ENCODE measurements at places on chromosomes 2 and 18.
A peak's percentile ranks its signal among the peaks of the same experiment; 100 is the strongest.

DNA sequence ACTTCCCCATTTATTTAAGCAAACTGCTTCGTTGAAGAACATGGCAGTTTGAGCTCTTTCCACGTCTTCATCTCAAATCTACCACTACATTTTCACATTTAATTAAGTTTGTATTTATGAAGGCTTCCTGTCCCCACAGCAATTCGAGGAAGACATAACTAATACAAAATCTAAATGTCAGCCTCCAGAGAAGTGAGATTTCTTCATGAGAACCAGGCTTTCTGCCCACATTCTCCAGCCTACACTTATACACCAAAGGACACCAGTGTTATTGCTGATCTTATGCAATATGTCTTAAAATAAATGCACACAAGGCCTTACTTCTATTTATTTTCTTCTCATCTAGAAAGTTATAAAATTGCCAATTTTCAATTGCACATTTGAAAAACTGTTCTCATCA is 1209.3 kb upstream of the FAM98A start:
- DNase-seq, result no peak

- no peak for DNase-seq
Observed at GRCh38 chr2:150023044-150023443, 435.5 kb upstream of the MMADHC start.

- no peak for DNase-seq
Observed at GRCh38 chr2:112010751-112011150, 44.3 kb upstream of the TMEM87B start.

- DNase-seq, result no peak
Observed at GRCh38 chr2:34096562-34097171, 497.6 kb upstream of the FAM98A start.

GRCh38 chr2:131105156-131105949 is at the start of gene PLEKHB2:
Gene PLEKHB2 (plus strand): TSS chr2:131105336. CDS start chr2:131120942, 15,606 bp downstream.
- DNase-seq, result peak; percentile 86

DNA sequence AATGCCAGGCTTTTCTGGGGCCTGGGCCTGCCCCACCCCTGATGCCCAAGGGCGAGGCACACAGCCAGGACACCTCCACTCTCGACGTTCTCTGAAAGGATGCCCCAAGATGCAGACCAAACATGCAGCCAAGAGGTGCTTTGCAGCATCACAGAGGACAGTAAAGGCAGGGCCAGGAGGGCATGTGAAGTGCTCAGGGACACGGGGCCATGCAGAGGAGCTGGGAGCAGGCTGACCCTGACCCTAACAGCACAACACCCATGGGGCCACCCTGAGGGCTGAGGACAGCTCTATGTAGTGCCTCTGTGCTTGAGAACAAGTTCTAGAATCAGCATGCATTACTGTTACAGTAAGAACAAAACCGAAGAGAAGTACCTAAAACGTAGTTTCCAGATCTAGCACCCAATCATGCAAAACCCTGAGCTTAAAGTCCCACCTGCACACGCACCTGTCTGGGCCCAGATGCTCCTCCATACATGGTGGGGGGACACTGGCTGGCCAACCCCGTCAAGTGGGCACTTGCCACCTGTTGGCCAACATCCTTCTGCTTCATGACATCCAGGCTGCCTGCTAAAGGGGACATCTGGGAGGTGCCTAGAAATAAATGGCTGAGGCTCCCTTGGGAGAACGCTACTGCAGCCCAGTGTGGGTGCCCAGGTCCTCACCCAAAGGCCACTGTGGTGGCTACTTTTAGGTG is 15.4 kb downstream of the HS6ST1 start:
- no peak for DNase-seq

GRCh38 chr2:130767408-130767775 is 12.1 kb downstream of the AMER3 start:
- DNase-seq, result no peak

DNA sequence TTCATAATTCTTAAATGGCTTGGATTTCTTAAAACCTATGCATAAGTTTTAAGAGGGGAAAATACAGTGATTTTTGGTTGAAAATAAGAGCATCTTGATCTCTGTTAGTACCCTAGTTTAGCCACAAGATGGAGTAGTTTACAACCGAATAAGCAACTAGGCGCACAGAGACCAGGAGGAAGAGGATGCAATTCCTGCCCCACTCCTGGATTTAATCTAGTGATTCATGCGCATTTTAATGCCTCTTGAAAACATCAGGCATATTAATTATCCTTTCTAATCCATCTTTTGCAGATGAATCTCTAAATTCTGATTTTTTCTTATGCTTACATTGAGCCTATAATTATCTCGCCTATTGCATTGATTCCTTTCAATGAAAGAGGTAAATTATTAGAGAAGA is 76.7 kb downstream of the MRPS9 start:
- no peak for DNase-seq

- DNase-seq, result no peak
Observed at GRCh38 chr2:12918138-12918834, 201.6 kb downstream of the TRIB2 start.

GRCh38 chr18:34031810-34032209 is 192.9 kb downstream of the NOL4 start:
- DNase-seq, result no peak

GRCh38 chr2:156792242-156792840 is 356.2 kb downstream of the GPD2 start:
- no peak for DNase-seq

DNA sequence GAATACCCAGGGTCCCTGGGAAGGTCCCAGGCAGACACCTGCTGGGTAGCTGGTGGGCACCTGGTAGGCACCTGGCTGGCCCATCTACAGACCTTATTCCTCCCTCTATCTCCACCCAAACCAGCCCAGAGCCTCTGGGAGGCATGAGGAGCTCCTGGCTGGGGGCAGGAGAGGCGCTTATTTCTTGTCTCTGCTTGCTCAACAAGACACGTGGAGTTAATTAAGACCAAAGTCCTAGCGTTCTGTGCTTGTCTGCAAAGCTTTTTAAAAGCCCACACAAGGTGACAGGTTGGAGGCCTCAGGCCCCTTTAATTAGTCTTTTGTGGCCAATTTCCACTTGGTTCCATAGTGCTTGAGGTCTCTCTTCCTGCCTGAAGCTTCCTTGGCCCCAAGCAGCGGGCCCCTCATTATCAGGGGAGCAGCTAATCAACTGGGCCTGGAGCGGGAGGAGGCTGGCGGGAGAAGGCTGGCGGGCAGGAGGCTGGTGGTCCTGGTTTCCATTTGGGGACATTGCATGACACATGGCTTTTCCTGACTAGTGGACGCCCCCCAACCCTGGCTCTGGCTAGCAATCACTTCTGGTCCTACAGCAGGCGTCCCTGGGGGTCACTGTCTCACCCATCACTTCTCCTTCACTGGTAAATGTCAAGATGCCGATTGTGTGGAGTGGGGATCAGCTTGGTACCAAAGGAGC is 65.4 kb upstream of the HDAC4 start:
- no peak for DNase-seq

DNA sequence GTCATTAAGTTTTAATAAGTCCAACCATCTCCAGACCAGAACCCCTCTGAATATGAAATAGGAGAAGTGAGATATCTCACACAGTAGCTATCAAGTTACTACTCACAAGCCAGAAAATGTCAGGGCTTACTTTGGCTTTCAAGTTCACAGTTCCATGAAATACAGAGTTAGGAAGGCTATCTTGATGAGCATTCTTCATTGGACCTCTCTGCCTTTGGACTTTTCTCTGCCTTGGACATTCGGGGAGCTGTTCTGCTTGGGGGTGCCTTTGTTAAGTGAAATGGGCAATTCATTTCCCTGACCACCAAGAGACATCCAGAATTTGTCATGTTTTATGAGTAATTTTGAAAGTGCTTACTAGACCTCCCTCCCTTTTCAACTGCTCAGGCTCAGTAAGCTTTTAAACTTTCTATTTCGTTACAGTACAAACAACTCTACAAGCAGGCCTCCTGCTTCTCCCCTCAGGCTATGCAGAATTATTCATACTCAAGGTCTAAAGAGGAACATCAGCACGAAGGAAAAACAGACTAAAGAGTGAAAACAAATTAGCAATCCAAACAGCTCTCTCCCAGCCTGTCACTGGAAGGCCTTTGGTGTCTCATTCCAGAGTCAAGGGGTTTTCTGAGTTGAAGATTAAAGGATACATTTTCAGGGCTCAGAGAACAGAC is 95.3 kb downstream of the MREG start:
- no peak for DNase-seq

DNA sequence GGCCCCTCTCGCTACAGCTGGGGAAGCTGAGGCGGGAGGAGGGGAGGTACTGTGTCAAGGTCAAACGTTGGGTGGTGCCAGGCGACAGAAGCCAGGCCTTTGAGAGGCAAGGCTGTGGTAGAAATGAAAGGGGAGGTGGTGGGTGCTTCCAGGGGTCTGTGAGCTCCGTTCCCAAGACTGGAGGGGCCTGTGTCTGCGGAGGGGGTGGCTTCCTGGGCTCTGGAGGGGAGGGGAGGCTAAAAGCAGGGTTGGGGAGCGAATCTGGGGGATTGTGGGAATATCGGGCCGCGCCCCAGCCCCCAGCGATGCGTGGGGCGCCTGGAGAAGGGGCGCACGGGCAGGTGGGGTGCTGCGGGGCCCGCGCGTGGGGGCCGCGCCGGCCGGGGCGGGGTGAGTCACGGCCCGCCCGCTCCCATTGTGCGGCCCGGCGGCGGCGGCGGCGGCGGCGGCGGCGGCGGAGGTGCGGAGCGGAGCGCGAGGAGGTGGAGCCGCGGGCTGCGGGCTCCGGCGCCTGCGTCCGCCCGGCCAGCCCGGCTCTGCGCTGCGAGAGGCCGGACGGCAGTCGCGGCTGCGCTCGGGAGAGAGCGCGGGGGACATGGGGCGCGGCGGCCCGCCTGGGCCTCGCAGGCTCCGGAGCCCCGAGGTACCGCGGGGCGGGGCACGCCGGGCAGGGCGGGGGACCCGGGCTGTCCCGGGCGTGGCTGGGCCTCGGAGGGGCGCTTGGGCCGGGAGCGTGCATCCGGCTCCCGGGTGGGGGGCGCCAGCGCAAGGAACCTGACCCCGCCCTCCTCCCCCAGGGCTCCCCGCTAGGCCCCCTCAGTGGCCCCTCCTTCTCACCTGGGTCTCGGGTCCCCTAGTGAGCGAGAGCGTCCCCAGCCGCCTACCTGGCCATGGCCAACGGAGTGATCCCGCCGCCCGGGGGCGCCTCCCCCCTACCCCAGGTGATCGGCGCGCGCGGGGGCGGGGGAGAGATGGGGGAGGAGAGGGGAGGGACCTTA is at the start of gene SLC4A3:
Gene SLC4A3, plus strand, starts transcription at position 528 of the 998 bp plus-strand sequence. Its CDS starts 363 bp downstream, at position 891.
- DNase-seq, result no peak

DNA sequence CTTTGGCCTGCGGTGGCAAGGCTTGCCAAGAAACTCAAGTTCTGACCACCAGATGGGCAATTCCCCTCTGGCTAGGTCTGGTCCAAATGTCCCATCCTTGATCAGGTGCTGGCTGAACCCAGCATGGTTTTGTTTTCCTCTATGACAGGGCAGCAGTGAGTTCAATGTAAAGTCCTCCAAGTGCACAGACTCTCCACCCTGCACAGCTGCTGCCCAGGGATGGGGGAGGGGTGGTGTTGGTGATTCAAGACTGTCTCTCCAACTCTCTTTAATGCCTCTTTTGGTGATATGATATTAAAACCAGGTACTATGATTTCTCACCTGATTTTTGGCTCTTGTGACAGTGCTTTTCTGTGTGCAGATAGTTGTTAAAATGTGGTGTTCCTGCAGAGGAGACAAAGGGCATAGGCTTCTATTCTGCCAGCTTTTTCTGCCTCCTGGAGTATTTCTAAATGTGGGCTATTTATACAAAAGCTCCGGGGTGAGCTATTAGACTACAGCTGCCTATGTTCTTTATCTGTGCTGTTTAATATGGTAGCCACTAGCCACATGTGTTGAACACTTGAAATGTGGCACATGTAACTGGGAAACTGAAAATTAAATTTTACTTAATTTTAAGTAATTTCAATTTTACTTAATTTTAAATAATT is 64.0 kb upstream of the STK39 start:
- DNase-seq, result no peak

DNA sequence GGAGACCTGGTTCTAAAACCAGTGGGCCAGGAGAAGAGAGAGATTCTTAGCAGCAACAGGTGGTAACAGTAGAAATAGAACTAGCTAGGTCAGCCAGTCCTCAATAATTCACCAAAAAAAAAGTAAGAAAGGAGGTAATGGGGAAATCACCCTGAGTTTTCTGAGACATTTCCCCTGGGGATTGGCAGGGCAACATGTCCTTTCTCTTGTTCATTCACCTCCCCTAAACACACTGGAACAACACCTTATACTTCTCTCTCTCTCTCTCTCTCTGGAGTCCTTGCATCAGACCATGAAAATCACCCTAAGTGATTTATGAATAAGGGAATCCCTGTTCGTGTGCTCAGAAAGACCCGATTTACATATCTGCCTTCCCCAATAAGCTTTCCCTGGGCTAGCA is 64.8 kb downstream of the COX7A2L start:
- DNase-seq, result no peak

DNA sequence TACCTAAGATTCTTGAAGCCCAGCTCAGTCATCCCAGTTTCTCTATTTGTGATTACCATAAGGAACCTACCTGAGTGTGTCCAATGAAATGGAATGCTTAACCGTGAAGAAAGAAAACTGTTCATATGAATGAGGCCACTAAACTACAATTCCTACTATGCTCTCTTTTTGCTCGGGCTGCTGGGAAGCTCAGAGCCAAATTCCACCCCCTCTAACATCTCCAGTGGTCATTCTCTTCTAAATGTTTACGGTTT is 8.3 kb downstream of the MYCN start:
- no peak for DNase-seq

DNA sequence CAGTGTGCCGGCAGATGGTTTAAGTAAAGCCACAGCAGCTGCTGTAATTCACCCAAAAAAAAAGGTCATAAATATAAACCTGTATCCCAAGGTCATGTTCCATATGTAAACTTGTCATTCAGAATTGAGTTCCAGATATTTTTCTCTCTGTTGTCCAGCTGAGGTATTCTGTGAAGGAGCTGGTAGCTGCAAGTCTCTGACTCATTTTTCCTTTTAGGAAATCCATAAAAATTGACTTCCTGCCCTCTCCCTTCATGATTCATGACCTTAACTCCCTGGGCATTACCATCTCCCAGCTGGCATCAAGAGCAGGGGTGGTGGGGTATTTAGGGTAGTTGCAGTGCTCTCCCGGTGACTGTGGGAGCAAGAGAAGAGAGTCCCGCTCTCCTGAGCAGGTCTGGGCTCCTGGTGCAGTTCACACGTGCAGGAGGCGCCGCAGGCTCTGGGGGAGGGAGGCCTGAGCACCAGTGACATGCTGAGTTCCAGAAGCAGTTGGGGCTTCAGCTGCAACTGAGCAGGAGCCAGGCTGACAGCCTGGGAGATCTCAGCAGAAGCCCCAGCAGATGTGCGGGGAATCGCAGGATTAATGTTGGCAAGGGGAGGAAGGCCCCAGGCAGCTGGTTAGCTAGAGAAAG is 192.6 kb downstream of the MGAT5 start:
- no peak for DNase-seq

- no peak for DNase-seq
Observed at GRCh38 chr2:138948070-138948539, 167.9 kb upstream of the NXPH2 start.

- DNase-seq, result no peak
Observed at GRCh38 chr18:32468147-32468845, 2.4 kb downstream of the GAREM1 start.

GRCh38 chr2:71060871-71061270 is 7.6 kb upstream of the NAGK start:
- DNase-seq, result no peak

- no peak for DNase-seq
Observed at GRCh38 chr2:130759906-130760753, 4.8 kb downstream of the AMER3 start.

GRCh38 chr18:58649966-58650816 is 21.1 kb upstream of the MALT1 start:
- no peak for DNase-seq

- no peak for DNase-seq
Observed at GRCh38 chr2:160208655-160209515, 8.8 kb upstream of the ITGB6 start.
